Activated CD4-positive, alpha-beta T cell treated with anti-CD3 and anti-CD28 coated beads for 36 hours (primary cell): ENCODE measurements at places on chromosomes 12 and 14. TPM values are rescaled to one million over a fixed set of nuclear protein-coding genes. Genes with fewer than 3 reads are reported as not detected.

The P2RX4 gene
- 21.2 TPM for total RNA-seq

The POTEG gene
- total RNA-seq: not detected

DNA sequence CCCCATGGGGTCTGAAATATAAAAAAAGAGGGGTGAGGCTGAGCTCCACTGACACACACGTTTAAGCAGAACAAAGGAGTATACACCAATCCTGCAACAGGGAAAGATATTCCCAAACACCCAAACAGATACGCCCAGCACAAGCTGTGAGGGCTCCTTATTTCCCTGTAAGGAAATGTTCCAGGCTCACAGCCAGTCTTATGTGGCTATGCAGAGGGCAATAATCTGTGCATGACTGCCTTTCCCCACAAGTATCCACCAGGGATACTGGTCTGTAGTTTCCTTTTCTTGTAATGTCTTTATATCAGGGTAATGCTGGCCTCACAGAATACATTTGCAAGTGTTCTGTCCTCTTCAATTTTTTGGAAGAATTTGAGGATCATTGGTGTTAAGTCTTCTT lies 141.7 kb upstream of the DAAM1 start:
- no peak overlapping the region for H3K27ac ChIP-seq
- peaks cover 5% of the 10 kb centered on the region for H3K27me3 ChIP-seq
- no peak for DNase-seq
- H3K4me1 ChIP-seq: no peaks in the 10 kb centered on the region
- H3K4me3 ChIP-seq: no peak overlapping the region
- no peaks in the 10 kb centered on the region for H3K36me3 ChIP-seq

The PMCH gene
- total RNA-seq: 0.57 TPM

- peak overlapping the region; percentile 91 for H3K27ac ChIP-seq
- H3K4me1 ChIP-seq: peaks cover 45% of the 10 kb centered on the region
- peak; percentile 68 for DNase-seq
These were observed 93.7 kb downstream of the B4GALNT3 start for GRCh38 chr12:553216-554000.

The TBX5 gene
- not detected for total RNA-seq

- no peak for DNase-seq
- H3K4me1 ChIP-seq: no peaks in the 10 kb centered on the region
- no peaks in the 10 kb centered on the region for H3K27me3 ChIP-seq
- H3K36me3 ChIP-seq: no peaks in the 10 kb centered on the region
These were observed 194.3 kb downstream of the CPNE8 start for GRCh38 chr12:38711054-38711453.

The SCNN1A gene
- total RNA-seq: 0.05 TPM

DNA sequence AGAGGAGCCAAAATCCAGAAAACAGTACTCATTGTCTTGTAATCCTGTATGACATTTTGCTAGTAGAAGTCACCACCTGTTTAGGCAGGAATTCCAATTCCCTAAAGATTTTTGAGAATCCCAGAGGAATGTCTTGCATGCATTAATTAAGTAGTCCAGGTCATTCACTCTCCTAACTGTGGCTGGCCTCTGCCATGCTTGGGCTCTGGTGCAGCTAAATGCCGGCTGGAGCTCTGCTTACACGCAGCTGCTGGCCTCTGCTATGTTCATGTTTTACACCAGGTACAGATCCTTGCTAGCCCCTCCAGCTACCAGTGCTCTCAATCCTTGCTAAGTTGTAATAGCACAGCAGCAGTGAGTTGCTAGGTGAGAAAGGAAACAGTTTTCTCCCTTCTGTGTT lies 16.3 kb upstream of the HIF1A start:
- H3K4me3 ChIP-seq: no peak overlapping the region
- H3K27me3 ChIP-seq: no peaks in the 10 kb centered on the region
- DNase-seq: no peak
- H3K4me1 ChIP-seq: peaks cover 7% of the 10 kb centered on the region
- H3K36me3 ChIP-seq: no peaks in the 10 kb centered on the region
- H3K27ac ChIP-seq: no peak overlapping the region

DNA sequence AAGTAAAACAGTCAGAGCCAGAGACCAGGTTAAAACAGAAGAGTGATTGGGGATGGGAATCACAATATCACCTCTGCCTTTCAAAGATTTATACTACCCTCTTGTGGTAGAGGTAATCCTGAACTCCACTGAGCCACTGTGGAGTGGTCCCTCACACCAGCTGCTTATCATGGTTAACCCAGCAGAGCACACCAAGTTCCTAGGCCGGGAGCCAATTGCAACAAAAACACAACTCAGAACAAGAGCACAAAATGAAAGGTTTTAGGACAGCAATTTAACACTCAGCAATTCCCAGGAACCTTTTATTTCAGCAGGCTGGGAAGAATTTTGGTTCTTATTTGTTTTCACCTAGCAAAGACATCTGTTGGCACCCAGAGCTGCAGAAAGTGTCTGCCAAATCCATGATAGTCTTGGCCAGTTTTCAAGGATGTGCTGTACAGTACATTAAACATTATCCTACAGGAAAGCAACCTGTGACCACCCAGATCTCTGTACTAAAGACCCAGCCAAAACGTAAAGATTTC lies 220.5 kb upstream of the ATXN7L3B start:
- no peak overlapping the region for H3K4me3 ChIP-seq
- H3K27ac ChIP-seq: no peak overlapping the region
- DNase-seq: no peak
- no peaks in the 10 kb centered on the region for H3K36me3 ChIP-seq

- H3K27ac ChIP-seq: no peak overlapping the region
- peaks cover 25% of the 10 kb centered on the region for H3K4me1 ChIP-seq
- peak overlapping the region; percentile 67 for H3K4me3 ChIP-seq
- H3K36me3 ChIP-seq: no peaks in the 10 kb centered on the region
- H3K27me3 ChIP-seq: peaks cover 15% of the 10 kb centered on the region
These were observed 1.0 kb upstream of the SAMD4A start for GRCh38 chr14:54565785-54566409.

The PEX5 gene
- 38.8 TPM for total RNA-seq

The ESR2 gene
- 0.26 TPM for total RNA-seq

DNA sequence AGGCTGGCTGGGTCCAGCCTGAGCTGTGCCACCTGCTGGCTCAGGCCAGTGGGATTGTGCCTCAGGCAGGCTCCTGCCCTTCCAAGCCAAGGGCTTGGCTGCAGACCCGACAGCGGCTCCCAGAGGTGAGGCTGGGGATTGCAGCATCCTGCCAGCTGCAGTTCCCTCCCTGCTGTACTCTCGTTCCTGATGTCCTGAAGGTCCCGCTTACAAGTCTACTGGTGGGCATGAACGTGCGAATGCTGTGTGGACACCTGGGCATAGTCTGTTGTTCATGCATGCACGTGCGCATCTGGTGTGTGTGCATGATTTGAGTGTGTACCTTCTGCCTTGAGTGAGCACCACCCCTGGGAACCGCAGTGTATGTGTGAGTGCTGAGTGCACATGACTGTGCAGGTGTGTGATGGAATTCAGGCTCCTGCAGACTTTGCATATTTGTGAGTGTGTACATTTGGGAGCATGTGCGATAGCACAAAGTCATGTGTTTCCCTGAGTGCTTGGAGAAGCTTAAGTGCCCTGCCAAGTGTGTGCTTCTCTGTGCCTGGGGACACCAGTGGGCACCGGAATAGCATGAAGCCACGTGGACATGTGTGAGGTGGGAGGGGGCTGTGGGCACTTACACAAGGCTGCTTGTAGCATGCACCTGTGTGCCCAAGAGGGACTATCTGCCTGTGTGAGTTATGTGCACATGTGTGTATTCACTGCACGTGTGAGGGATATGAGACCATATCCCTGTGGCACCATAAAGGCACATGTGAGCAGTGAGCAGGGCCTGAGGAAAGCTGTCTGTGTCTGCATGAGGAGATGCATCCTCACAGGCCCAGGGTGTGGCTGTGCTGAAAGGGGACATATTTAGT lies 19.3 kb upstream of the KRT7 start:
- peaks cover 6% of the 10 kb centered on the region for H3K27me3 ChIP-seq
- DNase-seq: peak; percentile 82
- no peaks in the 10 kb centered on the region for H3K4me1 ChIP-seq
- no peaks in the 10 kb centered on the region for H3K36me3 ChIP-seq
- H3K27ac ChIP-seq: no peak overlapping the region
- no peak overlapping the region for H3K4me3 ChIP-seq

DNA sequence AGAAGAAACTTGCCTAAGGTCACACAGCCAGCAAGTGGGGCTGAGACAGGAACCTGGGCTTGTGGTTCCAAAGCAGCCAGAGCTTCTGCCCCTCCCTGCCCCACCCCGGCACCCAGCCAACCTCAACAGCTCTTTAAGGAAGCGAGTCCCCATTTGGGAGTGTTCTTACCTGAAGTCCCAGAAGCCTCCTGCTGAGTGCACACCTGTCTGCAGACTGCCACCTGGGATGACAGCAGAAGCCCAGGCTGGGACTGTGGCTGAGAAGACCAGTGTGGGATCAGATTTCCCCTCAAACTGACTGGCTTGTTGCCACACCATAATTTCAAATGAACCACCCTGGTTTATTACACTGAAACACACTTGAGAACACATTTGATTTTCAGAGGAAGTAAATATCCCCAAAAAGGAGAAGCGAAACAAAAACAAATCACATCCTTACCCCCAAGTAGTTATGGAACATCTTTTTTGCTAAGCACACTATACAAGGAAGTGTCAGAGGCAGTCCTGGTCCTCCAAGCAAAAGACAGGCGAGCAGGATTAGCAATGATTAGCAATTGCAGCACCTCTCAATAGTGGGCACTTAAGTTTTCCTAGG lies 6.3 kb upstream of the RIN3 start:
- no peak overlapping the region for H3K27ac ChIP-seq
- H3K27me3 ChIP-seq: peaks cover 1% of the 10 kb centered on the region
- H3K4me1 ChIP-seq: peaks cover 8% of the 10 kb centered on the region
- DNase-seq: no peak
- H3K36me3 ChIP-seq: no peaks in the 10 kb centered on the region

- H3K4me3 ChIP-seq: peak overlapping the region; percentile 17
- H3K27ac ChIP-seq: peak overlapping the region; percentile 31
- DNase-seq: no peak
- H3K36me3 ChIP-seq: peaks cover 51% of the 10 kb centered on the region
These were observed 40.2 kb downstream of the SH2B3 start for GRCh38 chr12:111445726-111446581.

DNA sequence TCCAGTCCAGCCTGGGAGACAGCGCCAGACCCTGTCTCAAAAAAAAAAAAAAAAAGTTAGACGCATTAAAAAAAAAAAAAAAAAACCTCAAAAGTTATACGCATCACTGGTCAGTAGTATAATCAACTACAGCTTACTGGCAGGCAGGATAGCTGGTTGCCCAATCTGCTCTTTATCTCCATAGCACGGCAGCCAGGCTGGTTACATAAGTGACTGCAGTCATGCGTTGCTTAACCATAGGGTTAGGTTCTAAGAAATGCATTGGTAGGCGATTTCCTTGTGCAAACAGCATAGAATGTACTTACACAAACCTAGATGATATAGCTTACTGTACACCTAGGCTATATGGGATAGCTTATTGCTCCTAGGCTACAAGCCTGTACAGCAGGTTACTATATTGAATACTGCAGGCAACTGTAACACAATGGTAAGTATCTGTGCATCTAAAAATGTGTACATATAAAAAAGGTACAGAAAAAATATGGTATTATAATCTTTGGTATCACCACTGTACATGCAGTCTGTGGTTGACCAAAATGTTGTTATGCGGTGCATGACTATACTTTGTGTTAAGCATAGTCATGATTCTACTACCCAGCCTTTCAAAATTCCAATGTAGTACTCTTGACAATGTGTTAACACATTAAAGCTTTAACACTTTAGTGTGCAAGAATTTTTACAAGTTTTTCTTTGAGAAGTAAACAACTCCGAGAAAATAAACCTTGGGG lies 8.1 kb downstream of the L2HGDH start:
- H3K27ac ChIP-seq: no peak overlapping the region
- H3K4me1 ChIP-seq: peaks cover 8% of the 10 kb centered on the region
- H3K36me3 ChIP-seq: peaks cover 29% of the 10 kb centered on the region
- H3K4me3 ChIP-seq: no peak overlapping the region
- no peaks in the 10 kb centered on the region for H3K27me3 ChIP-seq

DNA sequence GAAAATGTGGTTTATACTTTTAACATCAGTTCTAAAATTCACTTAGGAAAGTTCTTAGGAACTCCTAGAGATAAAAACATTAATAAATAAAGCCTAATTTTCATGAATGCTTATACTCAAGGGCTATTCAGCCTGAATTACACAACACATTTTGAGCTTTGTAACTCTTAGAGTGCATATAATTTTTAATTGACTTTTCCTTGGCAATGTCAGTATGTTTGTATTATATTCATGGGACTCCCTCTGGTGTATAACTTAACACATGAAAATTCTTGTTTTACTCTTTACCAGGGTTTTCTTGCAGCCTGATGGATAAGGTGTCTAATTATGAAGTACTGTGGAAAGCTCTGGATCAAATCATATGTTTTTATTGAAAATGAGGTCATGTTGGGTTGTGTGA lies 150.6 kb upstream of the HMGA2 start:
- H3K4me3 ChIP-seq: no peak overlapping the region
- peaks cover 43% of the 10 kb centered on the region for H3K27me3 ChIP-seq
- no peak overlapping the region for H3K27ac ChIP-seq
- no peak for DNase-seq

GRCh38 chr12:79217306-79217705 lies 352.7 kb downstream of the SYT1 start:
- DNase-seq: no peak
- no peaks in the 10 kb centered on the region for H3K36me3 ChIP-seq
- H3K4me3 ChIP-seq: no peak overlapping the region
- H3K27ac ChIP-seq: no peak overlapping the region
- no peaks in the 10 kb centered on the region for H3K27me3 ChIP-seq

DNA sequence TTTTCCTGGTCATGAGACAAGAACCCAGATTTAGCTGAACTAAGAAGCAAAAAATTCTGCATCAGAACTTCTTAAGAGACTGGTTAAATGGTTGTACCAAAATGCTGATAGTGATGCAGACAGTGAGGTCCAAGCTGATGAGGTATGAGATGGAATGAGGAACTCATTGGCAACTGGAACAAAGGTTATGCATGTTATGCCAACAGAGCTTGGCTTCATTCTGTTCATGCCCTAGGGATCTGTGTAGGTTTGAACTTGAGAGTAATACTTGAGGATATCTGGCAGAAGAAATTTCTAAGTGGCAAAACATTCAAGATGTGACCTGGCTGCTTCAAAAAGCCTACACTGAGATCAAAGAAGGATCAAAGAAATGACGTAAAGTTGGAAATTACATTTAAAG lies 398.0 kb downstream of the FSCB start:
- no peaks in the 10 kb centered on the region for H3K36me3 ChIP-seq
- DNase-seq: no peak
- H3K4me1 ChIP-seq: no peaks in the 10 kb centered on the region
- H3K27me3 ChIP-seq: no peaks in the 10 kb centered on the region

The EML1 gene
- total RNA-seq: 1.7 TPM

The ASCL1 gene
- total RNA-seq: not detected
